DMS53 (cell line): ENCODE measurements at places on chromosomes 2 and 18.

DNA sequence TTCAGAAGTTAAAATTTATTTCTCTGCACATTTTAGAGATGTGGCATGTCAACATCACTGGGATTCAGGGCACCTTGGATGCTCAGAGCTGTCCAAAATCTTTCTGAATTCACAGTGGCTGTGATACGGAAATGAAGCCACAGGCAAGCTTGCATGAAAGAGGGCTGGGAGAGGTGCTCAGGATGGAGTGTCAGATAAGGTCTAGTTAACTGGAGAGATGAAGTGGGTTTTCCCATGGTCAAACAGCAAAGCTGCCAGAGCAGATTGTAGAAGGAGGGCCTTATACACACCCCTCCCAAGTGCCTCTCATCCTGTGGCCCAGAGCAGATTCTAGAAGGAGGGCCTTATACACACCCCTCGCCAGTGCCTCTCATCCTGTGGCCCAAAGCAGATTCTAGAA, 286.8 kb upstream of the PXDN start:
- DNase-seq: no peak

DNA sequence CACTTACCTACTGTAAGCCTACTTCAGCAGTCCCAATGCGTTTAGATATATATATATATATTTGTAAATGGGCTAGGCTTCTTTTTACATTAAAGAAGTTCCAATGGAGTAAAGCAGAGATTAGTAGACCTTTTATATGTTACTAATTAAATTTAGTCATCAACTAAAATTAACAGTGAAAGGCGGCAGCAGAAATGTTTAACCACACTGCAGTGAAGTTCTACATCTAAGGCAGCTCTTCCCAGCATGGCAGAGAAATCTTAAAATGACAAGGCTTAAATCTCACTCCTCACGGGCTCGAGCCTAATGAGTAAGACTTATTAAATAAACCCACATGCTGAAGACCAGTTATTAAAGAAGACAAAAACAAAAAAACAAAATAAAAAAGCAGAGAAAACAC, 19.1 kb upstream of the KANSL1L start:
- no peak for DNase-seq

DNA sequence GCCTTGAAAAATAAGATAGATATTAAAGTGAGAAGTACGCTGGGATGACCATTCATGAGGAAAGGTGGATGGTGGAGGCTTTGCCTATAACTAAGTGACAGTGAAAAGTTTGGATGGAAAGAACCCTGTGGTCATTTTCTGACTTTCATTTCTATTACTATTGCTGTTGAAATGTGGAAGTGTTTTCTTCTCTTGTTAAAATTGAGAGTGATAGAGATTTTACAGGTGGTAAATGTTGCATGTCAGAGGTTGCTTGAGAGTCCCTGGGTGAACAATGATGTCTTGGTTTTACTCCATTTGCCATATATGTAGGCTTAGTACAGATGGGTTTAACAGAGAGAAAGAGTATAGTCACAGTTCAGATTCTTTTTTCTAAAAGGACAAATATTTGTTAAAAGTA, 18.4 kb downstream of the NCOA1 start:
- no peak for DNase-seq

GRCh38 chr2:7857904-7858303, 824.0 kb upstream of the ID2 start:
- DNase-seq: peak; percentile 72
